ENCODE measurements at places on chromosomes 7 and 10. TPM values are rescaled to one million over a fixed set of nuclear protein-coding genes. Genes with fewer than 3 reads are reported as not detected.

The PIK3AP1 gene
- 9.7 TPM for total RNA-seq

The TUBAL3 gene
- total RNA-seq = not detected

The AQP1 gene
- total RNA-seq = 18.0 TPM

The AKR1C4 gene
- not detected for total RNA-seq
